ENCODE measurements at places on chromosomes 5 and 9.

DNA sequence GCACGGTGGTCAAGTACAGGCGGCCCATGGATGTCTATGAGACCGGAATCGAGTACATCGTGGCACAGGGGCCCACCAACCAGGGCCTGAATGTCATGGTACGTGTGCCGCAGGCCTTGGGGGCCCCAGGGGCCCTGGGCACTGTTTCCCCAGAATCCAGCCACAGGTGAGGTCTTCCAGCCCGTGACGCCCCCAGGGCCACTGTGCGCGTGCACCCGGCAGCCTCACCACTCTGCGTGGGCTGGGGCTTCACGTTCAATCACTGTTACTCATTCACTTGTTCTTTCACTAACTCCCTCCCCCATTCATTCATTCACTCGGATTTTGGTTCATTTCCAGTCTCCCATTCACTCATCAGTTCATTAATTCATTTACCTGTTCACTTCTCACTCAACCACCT, 12.6 kb downstream of the ADAMTSL2 start:
- no peak for DNase-seq

DNA sequence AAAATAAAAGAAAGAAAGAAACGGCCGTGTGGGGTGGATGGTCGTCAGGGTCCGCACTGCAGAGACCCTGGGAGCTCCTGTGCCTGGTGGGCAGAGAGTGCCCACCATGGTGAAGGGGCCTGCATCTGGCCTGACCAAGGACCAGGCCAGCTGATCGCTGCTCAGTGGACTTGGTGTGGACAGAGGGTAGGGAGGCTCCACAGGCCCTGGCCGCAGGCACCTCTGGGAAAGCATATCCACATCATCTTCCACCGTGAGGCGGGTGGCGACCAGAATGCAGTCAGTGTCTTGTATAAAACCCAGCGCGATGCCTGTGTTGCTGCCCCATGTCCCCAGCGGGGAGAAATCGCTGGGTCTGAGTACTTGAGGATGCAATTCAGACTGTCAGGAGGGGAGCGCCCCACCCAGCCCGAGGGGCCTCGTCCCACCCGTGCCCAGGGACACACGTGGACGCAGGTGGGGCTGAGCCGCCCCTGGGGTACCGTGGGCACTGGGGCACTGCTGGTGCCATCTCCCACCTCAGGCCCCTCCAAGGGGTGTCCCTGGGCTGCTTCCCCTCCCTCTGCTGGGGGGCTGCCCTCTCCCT, 27.8 kb upstream of the SLC6A19 start:
- no peak for DNase-seq

DNA sequence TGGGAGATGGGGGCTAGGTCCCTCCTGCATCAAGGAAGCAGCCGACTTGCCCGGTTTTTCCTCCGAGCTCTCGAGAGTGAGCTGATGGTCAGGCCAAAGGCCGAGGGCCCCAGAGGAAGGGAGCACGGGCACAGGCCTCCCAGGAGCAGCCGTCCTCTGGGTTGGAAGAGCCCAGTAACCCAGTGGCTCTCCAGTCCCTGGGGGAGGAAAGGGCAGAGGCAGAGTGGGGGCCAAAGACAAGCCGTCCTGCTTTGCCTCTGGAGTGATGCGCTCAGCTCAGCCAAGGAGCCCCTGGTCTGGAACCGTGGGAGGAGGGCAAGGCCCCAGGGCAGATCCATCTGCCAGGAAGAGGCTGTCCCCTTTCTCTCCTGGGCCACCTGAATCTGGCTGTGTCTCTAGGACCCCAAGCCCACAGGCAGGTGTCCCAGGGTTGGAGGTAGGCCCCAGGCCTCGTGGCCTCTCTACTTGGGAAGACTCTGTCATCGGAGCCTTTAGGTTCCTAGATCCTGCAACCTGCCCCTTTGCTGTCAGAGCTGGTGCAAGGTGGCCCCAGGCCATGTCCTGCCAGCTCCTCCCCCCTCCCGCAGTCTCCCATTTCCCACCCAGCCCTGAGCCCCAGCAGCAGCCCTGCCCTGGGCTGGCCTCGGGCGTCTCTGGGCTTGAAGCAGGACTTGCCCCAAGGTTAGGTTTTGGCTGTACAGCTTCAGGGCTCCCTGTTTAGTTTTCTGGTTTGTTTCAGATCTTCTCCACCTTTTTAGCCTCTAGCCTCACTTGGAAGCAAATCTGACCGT, 224.1 kb downstream of the CACNA1B start:
- no peak for DNase-seq

DNA sequence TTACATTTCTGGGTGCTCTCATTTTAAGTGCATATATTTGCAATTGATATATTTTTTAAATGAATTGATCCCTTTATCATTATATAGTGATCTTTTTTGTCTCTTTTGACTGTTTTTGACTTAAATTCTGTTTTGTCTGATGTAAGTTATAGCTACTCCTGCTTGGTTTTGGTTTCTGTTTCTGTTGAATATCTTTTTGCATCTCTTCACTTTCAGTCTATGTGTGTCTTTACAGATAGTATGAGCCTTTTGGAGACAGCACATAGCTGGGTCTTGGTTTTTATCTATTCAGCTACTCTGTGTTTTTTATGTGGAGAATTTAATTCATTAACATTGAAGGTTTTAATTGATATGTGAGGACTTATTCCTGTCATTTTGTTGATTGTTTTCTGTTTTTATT, 311.3 kb downstream of the SPATA31D1 start:
- DNase-seq = no peak

DNA sequence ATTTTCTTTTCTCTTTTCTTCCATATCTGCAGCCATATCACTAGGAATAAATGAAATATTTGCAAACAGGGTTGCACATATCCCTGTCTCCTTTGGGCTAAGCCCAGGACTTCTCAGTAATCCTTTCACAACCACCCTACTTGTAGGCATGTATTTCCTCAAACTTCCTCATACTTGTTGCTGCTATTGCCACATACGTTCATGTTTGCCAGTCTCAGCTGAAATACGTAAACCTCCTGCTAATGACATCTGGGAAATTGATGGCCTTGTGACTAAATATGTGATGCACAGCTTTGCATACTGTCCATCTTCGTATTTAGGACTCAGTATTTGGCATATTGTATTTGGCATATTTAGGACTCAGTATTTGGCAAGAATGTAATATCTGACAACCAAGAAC, 224.6 kb downstream of the PLK2 start:
- peak; percentile 43 for DNase-seq

DNA sequence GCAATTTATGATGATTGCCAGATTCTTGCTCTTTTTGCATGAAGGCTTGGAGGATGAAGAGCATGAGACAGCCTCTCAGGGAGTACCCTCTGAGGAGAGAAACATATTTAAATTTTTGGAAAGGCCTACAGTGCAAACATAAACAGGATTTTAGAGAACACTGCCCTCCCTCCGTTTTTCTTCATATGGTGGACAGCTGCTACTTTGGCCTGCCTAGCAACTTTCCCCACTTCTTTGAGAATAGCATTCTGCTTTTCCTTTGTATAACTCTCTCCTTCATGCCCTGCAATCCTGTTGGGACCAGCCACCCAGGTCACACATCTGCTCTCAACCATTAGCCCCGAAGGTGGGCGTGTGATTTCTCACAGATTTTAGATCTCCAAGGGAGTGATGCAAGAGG, 20.5 kb upstream of the TXN start:
- no peak for DNase-seq

- no peak for DNase-seq
Observed at GRCh38 chr5:9919306-9920030, 289.3 kb upstream of the TAS2R1 start.

DNA sequence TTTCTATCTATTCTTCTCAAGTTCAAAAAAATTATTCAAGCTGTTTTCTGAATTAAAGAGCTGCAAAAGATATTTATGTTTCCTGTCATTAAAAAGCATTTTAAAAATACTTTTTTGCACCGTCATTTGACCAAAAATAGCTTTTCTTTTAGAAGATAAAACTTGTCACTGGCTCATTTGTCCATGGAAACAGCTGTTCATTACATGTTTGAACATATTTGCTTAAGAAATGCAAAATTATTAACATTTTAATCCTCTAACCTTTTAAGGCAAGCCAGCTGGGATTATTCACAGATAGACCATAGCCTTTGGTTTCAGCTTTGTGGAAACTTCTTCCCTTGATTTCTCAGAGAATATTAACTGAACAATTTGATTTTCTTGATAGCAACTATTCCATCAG, 393.9 kb downstream of the TUSC1 start:
- DNase-seq = no peak

DNA sequence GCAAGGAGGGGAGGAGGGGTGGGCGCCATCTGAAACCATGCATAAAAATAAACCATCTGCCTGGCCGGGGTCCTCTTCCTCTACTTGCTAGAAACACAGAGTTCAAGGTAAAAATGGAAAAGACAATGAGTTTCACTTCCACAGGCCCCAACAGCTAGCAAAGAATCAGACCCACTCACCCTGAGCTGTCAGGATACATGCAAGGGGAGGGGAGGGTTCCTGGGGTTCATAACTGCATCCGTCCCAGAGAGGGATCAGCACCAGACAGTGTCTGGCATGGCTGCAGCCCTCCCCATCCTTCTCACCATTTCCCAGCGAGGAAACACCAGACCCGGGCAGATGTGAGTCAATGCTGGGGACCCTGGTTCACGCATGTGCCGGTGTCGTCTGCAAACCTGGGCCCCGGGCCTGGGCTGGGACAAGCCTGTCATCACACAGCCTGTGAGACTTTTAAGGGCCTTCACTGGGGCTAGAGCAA, 55.4 kb downstream of the SEMA4D start:
- no peak for DNase-seq

GRCh38 chr9:83511051-83511450, 27.1 kb downstream of the FRMD3 start:
- DNase-seq = peak; percentile 24

- peak; percentile 53 for DNase-seq
Observed at GRCh38 chr9:26656003-26656870, 236.4 kb downstream of the CAAP1 start.

GRCh38 chr5:170257370-170257769, 24.6 kb downstream of the C5orf58 start:
- no peak for DNase-seq

DNA sequence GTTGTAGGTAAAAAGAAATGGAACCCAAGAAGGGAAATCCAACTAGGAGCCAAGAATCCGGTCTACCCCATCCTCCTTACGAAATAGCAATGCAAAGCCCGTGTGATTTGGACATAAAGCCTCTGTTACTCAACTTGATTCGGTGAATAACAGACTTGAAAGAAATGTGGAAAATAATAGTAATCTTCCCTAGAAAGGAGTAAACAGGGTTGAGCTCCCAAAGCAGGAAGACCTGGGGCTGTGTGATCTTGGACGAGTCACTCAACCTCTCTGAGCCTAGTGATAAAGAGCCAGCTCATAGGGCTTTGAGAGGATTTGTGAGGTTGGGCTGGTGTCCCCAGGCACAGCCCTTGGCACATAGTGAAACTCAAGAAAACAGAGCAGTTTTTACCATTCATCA, 42.7 kb upstream of the IL17B start:
- DNase-seq = peak; percentile 27

- DNase-seq = no peak
Observed at GRCh38 chr5:86038566-86038965, 579.2 kb upstream of the COX7C start.

DNA sequence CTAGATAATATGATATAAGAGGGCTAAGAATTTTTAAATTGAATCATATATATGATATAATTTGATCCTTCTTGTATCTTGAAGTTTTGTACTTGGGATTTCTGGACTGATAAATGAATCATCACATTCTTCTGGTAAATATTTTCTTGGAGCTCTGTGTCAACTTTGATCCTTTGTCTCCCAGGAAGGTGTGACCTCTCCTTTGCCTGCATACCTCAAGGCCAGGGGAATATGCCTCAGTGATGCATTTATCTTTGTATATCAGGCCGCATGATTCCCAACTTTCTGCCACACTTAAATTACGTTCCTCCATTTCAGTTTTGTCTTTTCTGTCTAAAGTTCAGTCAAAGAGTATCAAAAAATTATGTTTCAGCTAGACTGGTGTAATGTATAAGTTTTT, 101.2 kb downstream of the NLN start:
- DNase-seq = peak; percentile 22

- DNase-seq = no peak
Observed at GRCh38 chr5:158898185-158899177, 201.2 kb downstream of the EBF1 start.

DNA sequence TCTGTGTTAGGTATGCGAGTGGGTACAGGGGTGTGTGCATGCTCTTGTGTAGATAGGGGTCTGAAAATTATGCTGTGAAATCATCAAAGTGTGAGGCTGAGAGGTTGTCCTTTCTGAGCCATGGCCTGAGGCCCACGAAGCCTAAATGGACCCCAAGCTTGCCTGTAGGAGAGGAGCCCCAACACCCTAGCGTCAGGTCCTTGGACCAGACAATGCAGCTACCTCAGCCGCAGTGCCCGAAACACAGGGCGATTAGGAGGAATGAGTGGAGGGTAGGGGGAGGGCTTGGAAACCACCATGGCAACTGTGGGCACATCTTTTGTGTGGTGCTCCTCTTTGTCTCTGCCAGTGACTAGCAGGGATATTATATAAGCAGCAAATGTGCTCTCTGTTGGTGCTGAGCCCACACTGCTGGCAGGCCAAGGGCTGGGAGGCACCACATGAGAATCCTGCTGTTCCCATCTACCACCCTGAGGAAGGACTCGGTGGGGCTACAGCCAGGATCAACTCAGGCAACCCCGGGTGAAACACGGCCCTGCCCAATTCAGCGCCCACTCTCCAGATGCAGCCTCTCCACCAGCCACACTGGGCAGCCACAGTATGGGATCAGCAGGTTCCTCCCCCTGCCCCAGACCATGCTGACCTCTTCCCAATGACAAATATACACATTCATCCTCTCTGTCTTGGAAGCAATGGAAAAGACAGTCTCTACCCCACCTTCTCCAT, 84.6 kb upstream of the FSTL4 start:
- DNase-seq = no peak

- no peak for DNase-seq
Observed at GRCh38 chr5:181153814-181154213, 6.4 kb downstream of the OR2V2 start.

- no peak for DNase-seq
Observed at GRCh38 chr5:38605610-38606009, 49.2 kb upstream of the LIFR start.

DNA sequence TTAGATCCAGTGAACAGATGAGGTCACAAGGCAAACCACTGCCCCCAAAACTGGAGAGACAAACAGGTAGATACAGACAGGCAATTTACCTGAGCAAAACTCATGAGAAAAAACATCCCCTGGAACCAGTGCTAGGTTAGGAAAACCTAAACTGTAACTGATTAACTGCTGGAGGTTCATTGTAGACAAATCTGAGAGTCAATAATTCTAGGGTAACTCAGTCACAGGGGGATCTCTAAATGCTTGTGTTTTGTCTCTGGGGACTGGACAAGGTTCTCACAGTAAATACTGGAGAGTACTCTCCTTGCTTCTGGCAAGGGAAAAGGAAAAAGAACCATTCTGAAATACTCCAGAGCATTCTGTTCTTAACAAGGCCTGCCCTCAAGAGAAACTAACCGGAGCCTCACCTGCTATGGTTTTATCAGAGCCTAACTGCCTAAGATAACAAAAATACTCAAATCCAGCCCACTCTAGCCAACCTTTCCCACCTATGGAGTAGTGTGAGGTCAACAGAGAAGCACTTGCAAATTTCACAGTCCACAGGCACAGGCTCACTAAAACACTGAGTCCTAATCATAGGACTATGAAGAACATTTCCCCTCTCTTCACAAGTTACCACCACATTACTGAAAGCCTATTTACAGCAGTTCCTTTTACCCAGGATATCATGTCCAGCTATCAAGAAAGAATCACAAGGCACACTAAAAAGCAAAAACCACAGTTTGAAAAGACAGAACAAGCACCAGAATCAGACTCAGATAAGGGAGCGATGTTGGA, 139.9 kb upstream of the ACOT12 start:
- DNase-seq = no peak

GRCh38 chr5:111942661-111943401, 185.8 kb upstream of the NREP start:
- DNase-seq = peak; percentile 17

- DNase-seq = peak; percentile 10
Observed at GRCh38 chr5:90473396-90474234, 956 bp downstream of the MBLAC2 start.
